Stimulated activated CD8-positive, alpha-beta memory T cell treated with anti-CD3 and anti-CD28 coated beads, Interleukin-2, amount 100 ng/mL, for 1 hour (primary cell): ENCODE measurements at places on chromosomes 12 and 14.

- DNase-seq: no peak
These were observed 91.9 kb upstream of the RESF1 start for GRCh38 chr12:31867292-31867691.

GRCh38 chr12:1355396-1355795 is 239.0 kb downstream of the FBXL14 start:
- no peak for DNase-seq

DNA sequence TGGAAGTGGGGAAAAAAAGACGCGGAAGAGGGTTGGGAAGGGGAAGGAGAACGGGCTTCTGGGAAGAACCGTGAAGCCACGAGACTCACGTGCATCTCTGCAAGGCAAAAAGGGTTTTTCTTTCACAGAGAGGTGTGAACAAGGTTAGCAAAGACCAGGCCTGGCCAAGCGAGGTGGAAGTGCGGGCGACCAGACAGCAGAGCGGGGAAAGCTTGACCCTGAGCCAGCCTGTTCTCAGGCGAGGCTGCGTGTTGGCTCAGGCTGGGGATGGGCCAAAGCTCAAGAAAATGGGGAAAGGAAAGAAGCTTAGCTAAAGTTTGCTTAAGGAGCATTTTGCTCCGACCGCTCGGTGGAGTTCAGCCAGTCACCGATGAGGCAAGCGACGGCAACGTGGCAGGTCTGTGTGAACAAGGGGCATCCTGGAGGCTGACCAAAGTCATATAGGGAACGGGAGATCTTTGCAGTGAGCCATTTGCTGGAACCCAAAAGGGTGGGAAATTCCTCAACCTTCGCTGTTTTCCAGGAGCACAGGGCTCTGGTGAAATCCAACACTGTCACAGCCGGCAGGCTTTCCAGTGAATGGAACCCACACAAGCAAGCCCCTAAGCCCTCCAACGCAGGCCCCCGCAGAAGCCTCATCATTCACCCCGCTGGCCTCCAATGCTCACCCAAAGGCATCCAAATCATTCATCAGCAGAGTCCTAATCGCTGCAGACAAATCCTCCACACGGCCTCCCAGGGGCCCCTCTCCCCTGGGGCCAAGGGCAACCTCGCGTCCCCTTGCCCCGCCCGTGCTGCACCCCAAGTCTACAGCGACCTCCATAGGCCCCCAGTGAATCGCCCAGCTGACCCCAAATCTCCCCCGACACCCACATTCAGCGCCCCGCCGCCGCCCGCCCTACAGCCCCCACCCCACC is 754 bp downstream of the ZNF605 start:
- no peak for DNase-seq

GRCh38 chr12:60112763-60113162 is 516.9 kb downstream of the SLC16A7 start:
- no peak for DNase-seq

GRCh38 chr12:69476276-69477017 is 6.3 kb downstream of the FRS2 start:
- no peak for DNase-seq

- peak; percentile 41 for DNase-seq
These were observed at the start of gene VDR for GRCh38 chr12:47904713-47905709. Gene VDR (minus strand): TSS chr12:47904994. CDS start chr12:47879113, 25,881 bp downstream.

DNA sequence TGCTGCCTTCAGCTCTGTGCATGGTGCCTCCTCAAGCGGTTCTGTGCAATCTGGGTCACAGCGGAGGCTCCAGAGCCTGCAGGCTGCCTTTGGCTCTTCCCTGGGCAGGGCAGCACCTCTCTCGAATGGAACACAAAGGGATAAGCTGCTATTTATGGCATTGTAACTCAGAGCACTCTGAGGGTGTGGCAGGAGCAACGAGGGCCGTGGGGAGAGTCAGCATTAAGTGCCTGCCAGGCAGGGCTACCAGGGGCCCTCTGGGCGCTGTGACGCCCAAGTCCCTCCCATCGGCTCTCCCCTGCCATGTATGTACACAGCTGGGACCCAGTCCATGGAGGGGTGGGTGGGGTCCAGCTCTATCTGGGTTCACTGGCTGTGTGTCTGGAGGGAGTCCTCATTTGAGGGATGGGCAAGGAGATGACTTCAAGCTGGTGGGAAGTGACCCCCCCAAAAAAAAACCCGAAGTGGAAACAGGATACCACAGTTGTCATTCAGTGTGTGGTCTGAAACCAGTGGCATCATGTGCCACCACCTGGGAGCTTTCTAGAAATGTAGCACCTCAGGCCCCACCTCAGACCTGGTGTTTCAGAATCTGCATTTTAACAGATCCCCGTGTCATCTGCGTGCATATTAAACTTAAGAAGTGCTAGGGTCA is 44.0 kb upstream of the OAS1 start:
- no peak for DNase-seq

DNA sequence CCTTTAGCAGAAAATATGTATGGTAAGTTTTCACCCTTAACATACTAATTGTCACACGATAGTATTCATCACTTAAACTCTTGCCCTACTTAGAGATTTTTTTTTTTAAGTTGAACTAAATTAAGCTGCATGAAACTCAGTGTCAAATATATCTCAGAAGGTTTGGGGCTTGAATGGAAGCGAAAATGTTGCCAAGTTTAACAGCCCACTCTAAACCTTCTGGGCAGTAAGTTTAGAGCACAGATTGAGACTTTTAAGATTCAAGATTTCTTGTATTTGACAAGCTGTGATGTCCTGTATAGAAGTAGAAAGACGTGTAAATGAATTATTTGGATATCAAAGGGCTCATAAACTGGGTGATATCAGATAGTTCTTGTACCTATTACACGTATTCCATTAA is 287.3 kb upstream of the FLRT2 start:
- DNase-seq: no peak

- DNase-seq: no peak
These were observed 12.6 kb downstream of the RXYLT1 start for GRCh38 chr12:63792338-63792737.

DNA sequence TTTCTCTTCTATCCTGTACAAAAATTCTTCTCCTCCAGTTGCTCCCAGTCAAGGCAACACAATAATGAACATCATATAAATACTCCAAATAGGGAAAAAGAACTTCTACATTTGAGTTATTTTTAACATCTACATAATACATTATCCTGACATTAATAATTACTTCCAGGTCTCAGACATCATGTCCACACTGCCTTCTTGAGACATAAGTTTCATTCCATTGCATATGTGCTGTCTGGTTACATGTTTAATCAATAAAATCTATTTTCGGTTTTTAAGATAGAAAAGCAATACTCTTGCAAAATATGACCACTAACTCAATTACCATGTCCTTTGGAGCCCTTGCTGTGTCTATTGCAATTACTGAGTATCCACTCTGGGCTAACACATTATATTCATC is 881.9 kb downstream of the GALC start:
- DNase-seq: no peak

- DNase-seq: no peak
These were observed 602 bp downstream of the PMEL start for GRCh38 chr12:55965240-55965639.

- no peak for DNase-seq
These were observed 118.8 kb upstream of the CCND2 start for GRCh38 chr12:4154672-4155225.

DNA sequence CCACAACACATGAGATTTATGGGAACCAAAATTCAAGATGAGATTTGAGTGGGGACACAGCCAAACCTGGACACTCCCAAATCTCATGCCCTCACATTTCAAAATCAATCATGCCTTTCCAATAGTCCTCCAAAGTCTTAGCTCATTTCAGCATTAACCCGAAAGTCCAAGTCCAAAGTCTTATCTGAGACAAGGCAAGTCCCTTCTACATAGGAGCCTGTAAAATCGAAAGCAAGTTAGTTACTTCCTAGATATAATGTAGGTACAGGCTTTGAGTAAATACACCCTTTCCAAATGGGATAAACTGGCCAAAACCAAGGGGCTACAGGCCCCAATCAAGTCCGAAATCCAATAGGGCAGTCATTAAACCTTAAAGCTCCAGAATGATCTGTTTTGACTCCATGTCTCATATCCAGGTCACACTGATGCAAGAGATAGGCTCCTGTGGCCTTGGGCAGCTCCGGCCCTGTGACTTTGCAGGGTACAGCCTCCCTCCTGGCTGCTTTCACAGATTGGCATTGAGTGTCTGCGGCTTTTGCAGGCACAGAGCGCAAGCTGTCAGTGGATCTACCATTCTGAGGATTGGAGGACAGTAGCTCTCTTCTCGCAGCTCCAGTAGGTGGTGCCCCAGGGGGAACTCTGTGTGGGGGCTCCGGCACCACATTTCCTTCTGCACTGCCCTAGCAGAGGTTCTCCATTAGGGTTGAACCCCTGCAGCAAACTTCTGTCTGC is 60.1 kb downstream of the LRIG3 start:
- DNase-seq: no peak

- DNase-seq: peak; percentile 9
These were observed 3.5 kb downstream of the FMNL3 start for GRCh38 chr12:49703647-49704137.

- DNase-seq: no peak
These were observed 888 bp upstream of the PPP1R12A start for GRCh38 chr12:79935624-79936345.

- DNase-seq: no peak
These were observed 216.7 kb downstream of the FOXG1 start for GRCh38 chr14:28983279-28983678.

DNA sequence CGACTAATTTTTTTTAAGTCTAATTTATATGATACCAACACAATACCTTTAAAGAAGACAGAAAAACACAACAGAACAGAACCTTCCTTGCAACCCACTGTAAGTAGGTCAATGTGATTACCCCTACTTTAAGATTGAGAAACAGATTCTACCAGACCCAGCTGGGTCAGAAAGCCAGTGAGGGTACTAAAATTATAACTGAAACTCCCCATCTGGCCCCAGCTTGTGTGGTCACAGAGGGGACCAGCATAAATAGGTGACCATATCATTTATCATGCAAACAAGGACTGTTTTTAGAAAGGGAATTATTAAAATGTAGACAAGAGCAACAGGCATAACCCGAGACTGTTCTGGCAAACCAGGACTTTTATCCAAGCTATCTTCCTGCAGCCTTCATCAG is 30.1 kb upstream of the FRMD6 start:
- no peak for DNase-seq

- DNase-seq: no peak
These were observed 12.5 kb upstream of the AJUBA start for GRCh38 chr14:22994762-22995275.

DNA sequence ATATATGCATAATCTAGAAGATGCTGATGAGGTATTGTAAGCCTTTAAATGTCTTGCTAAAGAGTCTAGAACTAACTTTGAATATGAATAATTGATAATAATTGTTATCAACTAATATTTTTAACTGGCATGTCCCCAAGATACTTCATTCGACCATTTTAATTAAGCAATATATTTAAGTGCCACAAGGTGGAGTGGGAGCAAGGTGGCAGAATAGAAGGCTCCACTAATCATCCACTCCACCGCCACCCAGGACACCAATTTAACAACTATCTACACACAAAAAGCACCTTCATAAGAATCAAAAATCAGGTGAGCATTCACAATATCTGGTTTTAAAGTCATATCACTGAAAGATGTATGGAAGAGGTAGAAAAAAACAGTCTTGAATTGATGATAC is 409.6 kb downstream of the SEC23A start:
- no peak for DNase-seq

DNA sequence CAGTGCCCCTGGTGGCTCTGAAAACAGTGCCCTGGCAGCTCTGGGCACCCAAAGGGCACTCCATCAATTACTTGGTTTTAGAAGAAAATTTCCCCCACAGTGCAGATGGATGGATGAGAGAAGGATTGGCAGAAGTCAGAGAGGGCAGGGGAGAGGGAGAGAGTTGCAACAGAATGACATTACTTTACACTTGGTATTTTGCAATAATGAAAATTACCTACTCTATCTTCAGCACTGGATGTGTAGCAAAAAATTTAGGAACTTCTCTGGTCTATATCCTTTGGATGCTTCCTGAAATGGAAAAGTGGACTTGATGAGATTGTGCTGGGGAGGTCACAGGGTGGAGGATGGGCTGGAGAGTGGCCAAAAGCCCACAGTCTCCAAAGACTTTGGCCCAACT is 193.2 kb downstream of the CHST11 start:
- DNase-seq: no peak

DNA sequence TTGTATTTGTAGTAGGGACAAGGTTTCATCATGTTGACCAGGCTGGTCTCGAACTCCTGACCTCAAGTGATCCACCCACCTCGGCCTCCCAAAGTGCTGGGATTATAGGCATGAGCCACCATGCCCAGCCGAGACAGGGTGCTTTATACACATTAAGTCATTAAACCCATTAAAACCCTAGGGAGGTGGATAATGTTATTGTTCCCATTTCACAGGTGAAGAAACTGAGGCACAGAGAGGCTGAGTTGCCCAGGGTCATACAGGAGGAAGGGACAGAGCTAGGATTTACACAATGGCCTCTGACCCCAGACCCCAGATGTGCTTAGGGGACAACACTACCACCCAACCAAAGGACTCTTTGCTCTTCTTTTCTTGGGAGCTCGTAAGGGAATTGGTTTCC is 51.0 kb upstream of the RIN3 start:
- no peak for DNase-seq

DNA sequence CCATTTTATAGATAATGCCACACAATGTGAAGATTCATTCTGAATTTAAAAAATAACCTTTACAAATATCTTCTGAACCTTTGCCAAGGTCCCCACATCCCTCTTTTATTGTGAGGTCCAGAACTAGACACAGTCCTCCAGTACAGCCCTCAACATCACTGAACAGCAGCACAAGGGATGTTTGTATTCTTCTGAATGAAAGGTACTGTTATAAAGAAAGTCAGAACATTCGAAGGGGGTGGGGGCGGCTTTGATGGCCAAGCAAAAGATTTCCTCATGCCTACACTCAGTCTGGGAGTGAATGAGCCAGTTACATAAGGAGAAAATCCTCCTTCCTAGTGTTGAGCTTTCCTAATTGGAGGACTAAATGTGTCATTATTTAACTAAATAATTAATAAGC is 77.3 kb downstream of the PPM1A start:
- DNase-seq: no peak

DNA sequence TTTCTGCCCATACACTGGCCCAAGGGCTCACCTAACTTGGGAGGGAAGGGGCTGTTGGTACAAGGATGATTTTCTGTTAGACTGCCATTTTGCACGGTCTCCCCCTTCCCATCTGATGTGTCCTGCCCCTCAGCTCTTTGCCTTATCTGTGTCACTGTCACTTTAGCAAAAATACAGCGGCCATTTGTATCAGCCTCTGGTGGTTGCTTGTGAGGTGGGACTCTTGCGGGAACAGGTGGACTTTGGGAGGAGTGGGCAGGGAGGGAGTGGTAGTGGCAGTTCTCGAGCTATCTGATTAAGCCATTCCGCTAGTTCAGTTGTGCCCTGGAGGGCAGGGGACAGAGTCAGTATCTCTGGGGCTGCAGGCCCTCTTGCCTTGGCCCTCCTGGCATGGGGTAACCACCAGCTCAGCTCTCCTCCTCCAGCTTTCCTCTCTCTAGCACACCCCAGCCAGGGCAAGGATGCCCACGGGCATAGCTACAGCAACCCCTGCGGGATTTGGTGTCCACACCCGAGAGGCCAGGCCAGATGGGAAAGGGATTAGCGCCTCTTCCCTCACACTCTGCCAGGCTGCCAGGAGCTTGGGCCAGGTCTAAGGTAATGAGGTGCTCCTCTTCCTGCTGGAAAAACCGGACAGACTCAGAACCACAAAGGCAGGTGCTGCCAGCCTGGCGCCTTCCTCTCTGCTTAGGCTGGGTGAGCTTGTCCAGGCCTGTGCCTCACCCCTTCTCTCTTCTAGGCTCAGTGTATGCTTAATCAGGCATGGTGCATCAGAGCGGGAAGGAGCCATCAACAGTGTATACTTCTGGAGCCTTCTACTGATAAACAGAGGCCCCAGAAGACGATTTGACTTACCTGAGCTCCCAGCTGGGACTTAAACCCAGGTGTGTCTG is 8.7 kb downstream of the SLC48A1 start:
- no peak for DNase-seq

- peak; percentile 23 for DNase-seq
These were observed 124.8 kb downstream of the SAMD4A start for GRCh38 chr14:54691525-54692283.
